ENCODE measurements at places on chromosomes 4 and X.

GRCh38 chrX:111168314-111168713 is 72.3 kb downstream of the PAK3 start:
- peak; percentile 16 for DNase-seq

DNA sequence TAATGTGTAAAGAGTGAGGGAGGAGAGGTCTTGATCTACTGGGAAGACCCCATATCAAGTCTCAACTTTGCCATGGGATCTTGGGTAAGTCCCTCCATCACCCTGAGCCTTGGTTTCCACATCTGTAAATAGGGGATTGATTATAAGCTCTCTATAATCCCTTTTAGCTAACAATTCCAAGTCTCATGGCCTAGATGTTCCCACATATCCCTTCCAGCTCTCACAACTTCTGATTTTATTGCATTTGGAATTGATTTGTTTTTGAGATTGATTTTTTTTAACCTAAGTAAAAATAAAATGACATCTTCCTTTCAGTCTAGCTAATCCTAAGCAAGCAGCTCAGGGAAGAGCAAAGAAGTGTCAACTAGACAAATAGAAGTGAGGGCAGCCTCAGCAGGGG is 29.8 kb downstream of the SMIM20 start:
- no peak for DNase-seq

DNA sequence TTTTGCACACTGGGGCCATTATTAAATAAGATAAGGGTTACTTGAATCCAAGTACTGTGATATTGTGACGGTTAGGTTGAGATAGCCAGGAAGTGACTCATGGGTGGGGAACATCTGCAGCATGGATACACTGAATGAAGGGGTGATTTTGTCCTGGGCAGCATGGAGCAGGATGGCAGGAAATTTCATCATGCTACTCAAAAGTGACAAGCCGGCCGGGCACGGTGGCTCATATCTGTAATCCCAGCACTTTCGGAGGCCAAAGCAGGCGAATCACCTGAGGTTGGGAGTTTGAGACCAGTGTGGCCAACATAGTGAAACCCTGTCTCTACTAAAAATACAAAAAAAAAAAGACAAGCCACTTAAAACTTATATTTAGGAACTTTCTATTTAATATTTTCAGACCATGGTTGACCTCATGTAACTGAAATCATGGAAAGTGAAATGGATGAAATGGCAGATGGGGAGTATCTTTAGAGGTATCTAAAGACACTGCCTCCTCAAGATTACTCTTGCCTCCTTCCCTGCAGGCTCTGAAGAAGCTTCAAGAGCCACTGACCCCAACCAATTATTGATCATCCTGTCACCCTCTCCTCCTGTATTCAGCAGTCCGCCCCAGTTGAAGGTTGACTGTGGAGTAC is 3.9 kb upstream of the TRIM60 start:
- DNase-seq: no peak

GRCh38 chrX:43003204-43003565 is 225.2 kb upstream of the PPP1R2C start:
- no peak for DNase-seq

- DNase-seq: no peak
Measured at GRCh38 chrX:115912372-115912897, 258.1 kb upstream of the AGTR2 start.

GRCh38 chr4:183455431-183456195 is 11.2 kb downstream of the CDKN2AIP start:
- DNase-seq: no peak
